ENCODE measurements at places on chromosomes 2 and 18. TPM values are rescaled to one million over a fixed set of nuclear protein-coding genes. Genes with fewer than 3 reads are reported as not detected.

FAM124B gene
- total RNA-seq, result 0.17 TPM

DNA sequence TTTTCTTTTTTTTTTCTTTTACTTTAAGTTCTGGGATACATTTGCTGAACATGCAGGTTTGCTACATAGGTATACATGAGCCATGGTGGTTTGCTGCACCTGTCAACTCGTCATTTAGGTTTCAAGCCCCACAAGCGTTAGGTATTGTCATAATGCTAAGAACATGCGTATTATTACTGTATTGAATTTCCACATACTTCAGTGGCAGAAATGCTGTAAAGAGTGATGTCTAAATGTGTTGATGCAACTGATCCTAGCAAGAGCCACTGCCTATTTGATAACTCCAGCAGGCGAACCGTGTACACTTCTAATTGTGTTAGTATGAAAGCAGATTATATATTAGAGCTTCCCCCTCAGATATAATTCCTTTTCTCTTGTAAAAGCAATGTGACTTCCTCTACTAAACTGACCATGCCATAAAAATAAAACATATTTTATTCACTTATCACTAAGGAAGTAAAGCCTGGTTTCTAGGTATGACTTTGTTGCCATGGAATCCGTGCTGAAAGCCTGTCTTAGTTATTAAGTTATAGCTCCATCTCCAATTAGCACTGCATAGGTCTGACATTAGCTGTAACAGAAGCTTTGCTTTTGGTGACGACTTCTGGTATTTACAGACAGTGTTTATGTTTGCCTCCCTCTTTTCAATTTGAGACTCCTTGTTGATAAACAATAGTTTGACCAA is 280.0 kb downstream of the GALR1 start:
- H3K36me3 ChIP-seq, result no peaks in the 10 kb centered on the region
- H3K27ac ChIP-seq, result no peak overlapping the region
- H3K4me3 ChIP-seq, result no peak overlapping the region
- no peak for DNase-seq
- no peaks in the 10 kb centered on the region for H3K27me3 ChIP-seq

GPR35 gene
- total RNA-seq, result 14.7 TPM

DNA sequence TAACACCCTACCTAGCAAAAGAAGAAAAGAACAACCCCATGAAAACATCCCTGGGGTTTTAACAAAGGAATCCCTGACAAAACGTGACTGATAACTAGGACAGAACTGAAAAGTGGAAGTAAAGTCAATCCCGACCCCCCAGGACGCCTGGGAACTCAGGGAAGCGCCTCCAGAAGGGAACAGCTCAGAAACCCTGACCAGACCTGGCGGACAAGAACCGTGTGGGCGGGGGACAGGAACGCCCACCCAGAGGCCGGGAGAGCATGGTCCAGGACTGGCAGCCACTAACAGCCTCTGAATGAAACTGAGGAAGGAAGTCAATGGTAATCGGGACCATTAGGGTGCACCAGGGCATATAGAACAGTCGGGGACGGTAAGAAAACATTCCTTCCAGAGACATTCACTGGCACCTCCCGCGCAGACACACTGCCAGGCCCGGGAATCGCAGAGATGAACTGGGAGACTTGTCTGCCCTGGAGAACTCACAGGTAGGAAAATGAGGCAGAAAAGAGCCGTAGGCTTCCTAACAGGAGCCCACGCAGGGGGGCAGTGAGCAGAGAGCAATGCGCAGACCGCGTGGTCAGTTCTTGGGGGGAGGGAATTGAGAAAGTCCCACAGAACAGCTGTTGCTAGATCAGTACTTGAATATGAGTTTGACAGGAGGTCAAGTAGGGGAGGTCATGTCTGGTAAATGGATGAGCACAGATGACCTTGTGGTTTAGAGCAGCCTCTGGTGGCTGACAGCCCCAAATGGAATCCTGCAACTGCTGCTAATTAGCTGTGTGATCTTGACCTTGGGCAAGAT is 1.3 kb upstream of the TBC1D8 start:
- H3K27me3 ChIP-seq, result no peaks in the 10 kb centered on the region
- DNase-seq, result peak; percentile 63
- H3K36me3 ChIP-seq, result no peaks in the 10 kb centered on the region
- H3K4me1 ChIP-seq, result peaks cover 19% of the 10 kb centered on the region
- peak overlapping the region; percentile 75 for H3K27ac ChIP-seq

- no peak overlapping the region for H3K27ac ChIP-seq
- no peaks in the 10 kb centered on the region for H3K36me3 ChIP-seq
- H3K4me3 ChIP-seq, result no peak overlapping the region
- DNase-seq, result no peak
- no peaks in the 10 kb centered on the region for H3K27me3 ChIP-seq
- H3K4me1 ChIP-seq, result no peaks in the 10 kb centered on the region
These were observed 487.6 kb downstream of the TMEM182 start for GRCh38 chr2:103249462-103249861.

ARHGEF4 gene
- 17.8 TPM for total RNA-seq

INO80C gene
- total RNA-seq, result 16.5 TPM

DNA sequence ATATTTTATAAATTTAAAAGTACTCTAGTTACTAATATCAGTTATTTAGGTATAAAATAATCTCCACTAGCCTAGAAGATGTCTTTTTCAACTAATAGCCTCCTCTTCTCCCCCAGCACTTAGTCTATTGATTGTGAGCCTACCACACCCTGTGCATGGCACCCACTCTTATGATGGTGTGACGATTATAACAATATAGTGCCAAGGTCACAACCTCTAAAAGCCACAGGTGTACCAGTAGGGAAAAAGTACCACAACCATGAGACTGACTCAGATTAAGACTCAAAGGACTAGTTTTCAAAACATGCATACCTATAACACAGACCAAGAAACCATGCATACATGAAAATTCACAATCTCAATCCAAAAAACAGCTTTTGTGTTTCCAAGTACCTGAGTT is 27.6 kb downstream of the THADA start:
- H3K36me3 ChIP-seq, result peaks cover 3% of the 10 kb centered on the region
- H3K27ac ChIP-seq, result no peak overlapping the region
- no peaks in the 10 kb centered on the region for H3K4me1 ChIP-seq
- H3K27me3 ChIP-seq, result no peaks in the 10 kb centered on the region
- H3K4me3 ChIP-seq, result no peak overlapping the region
- DNase-seq, result no peak

- no peaks in the 10 kb centered on the region for H3K27me3 ChIP-seq
- no peaks in the 10 kb centered on the region for H3K36me3 ChIP-seq
- no peak for DNase-seq
- H3K4me1 ChIP-seq, result no peaks in the 10 kb centered on the region
- H3K27ac ChIP-seq, result no peak overlapping the region
These were observed 48.1 kb downstream of the CHN1 start for GRCh38 chr2:174957050-174957449.

GRCh38 chr2:64606479-64607363 is 47.0 kb downstream of the SERTAD2 start:
- H3K4me1 ChIP-seq, result peaks cover 42% of the 10 kb centered on the region
- H3K4me3 ChIP-seq, result no peak overlapping the region
- peak; percentile 82 for DNase-seq
- no peaks in the 10 kb centered on the region for H3K36me3 ChIP-seq
- H3K27ac ChIP-seq, result peak overlapping the region; percentile 80

GRCh38 chr2:235538981-235539380 is 45.1 kb downstream of the AGAP1 start:
- no peak overlapping the region for H3K27ac ChIP-seq
- H3K36me3 ChIP-seq, result no peaks in the 10 kb centered on the region
- no peaks in the 10 kb centered on the region for H3K27me3 ChIP-seq
- DNase-seq, result no peak

RNF125 gene
- 1.1 TPM for total RNA-seq

CTAGE1 gene
- total RNA-seq, result 0.47 TPM

DNA sequence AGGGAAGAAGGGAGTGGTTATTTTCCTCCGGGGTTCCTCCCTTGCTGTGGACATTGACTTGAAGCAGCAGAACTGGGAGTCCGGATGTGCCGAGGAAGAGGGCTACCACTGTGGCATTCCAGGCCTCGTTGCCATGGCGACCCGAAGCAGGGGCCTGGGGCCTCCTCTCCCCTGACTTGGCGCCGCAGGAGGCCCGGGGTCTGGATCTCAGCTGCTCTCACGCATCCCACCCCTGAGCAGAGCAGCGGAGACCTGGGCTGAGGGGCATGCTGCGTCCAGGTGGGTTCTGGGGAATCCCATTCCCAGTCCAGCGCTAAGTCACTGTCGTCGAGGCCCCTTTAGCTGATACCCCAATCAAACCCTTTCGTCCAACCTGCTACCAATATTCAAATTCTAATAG is 100.2 kb downstream of the BCL11A start:
- H3K27ac ChIP-seq, result no peak overlapping the region
- no peaks in the 10 kb centered on the region for H3K4me1 ChIP-seq
- no peaks in the 10 kb centered on the region for H3K27me3 ChIP-seq

GRCh38 chr2:49286045-49286444 is 131.7 kb upstream of the FSHR start:
- DNase-seq, result no peak
- no peaks in the 10 kb centered on the region for H3K27me3 ChIP-seq
- H3K4me1 ChIP-seq, result no peaks in the 10 kb centered on the region
- H3K27ac ChIP-seq, result no peak overlapping the region
- no peaks in the 10 kb centered on the region for H3K36me3 ChIP-seq
- no peak overlapping the region for H3K4me3 ChIP-seq

GRCh38 chr2:229408962-229409361 is 137.9 kb upstream of the PID1 start:
- no peaks in the 10 kb centered on the region for H3K27me3 ChIP-seq
- DNase-seq, result no peak
- peaks cover 16% of the 10 kb centered on the region for H3K4me1 ChIP-seq
- H3K4me3 ChIP-seq, result no peak overlapping the region
- no peaks in the 10 kb centered on the region for H3K36me3 ChIP-seq

KIAA2012 gene
- total RNA-seq, result not detected

SFT2D3 gene
- total RNA-seq, result 10.2 TPM

- H3K4me3 ChIP-seq, result peak overlapping the region; percentile 56
- peaks cover 6% of the 10 kb centered on the region for H3K4me1 ChIP-seq
These were observed 521 bp downstream of the MYCN start for GRCh38 chr2:15940661-15941480.

GRCh38 chr18:13239171-13239956 is 20.8 kb downstream of the LDLRAD4 start:
- no peak for DNase-seq
- no peak overlapping the region for H3K27ac ChIP-seq

DNA sequence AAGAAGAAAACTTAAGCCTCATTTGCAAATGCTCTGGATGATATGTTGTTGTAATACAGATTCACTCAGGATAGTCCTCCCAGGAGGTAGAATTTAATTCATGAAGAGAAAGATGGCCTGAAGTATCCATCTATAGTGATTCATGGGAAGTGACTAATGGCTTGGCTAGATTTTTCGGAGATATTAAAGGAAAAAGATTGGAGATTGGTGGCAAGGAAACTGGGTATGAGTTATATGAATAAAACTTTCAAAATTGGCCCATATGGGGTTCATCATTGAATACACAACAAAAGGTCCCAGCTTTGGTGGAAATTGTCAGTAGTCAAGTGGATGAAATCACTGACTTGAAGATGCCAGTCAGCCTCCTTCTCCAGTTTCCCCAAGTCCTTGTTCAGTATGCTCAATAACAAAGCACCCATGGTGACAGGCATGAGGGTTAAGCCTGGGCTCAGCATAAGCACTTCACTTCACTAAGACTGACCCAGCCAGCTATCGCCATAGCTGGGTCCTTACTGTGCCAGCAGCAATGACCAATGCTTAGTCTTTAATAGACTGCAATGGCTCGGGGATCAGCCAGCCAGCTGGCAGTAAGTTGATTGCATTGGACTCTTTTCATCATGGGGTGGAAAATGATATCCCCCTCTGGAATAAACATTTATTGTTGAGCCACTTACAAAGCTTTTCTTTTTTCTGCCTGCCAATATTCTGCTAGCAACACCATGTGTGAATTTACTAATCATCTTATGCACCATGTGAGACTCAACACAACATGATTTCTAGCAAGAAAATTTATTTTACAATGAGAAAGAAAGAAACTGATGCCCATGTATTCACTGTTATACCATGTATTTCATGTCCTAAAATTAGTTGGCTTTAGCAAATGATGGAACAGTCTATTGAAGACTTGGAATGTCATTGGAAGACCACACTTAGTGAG is 176.6 kb upstream of the TACR1 start:
- H3K4me3 ChIP-seq, result no peak overlapping the region
- no peak for DNase-seq
- H3K27ac ChIP-seq, result no peak overlapping the region
- H3K36me3 ChIP-seq, result no peaks in the 10 kb centered on the region

DNA sequence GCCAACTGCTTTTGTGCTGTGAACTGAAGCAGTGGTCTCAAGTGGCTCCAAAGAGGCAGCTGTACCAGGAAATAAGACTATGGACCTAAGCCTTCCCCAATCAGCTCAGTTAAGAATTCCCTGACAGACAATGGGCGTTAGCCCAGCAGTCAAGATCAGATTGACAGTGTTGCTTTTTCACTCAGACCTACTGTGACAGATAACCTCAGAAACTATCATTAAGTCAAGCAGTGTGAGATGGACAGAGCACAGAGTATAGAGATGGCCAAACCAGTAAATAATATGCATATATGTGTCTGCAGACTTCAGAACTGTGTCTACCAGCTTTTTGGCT is 215.3 kb downstream of the ZFP36L2 start:
- no peak for DNase-seq
- H3K4me1 ChIP-seq, result peaks cover 6% of the 10 kb centered on the region
- no peaks in the 10 kb centered on the region for H3K27me3 ChIP-seq
- peak overlapping the region; percentile 65 for H3K27ac ChIP-seq
- no peaks in the 10 kb centered on the region for H3K36me3 ChIP-seq

IL1RL2 gene
- not detected for total RNA-seq

CCDC150 gene
- 6.2 TPM for total RNA-seq

OSR1 gene
- total RNA-seq, result 19.8 TPM

KANSL3 gene
- 26.7 TPM for total RNA-seq

DNA sequence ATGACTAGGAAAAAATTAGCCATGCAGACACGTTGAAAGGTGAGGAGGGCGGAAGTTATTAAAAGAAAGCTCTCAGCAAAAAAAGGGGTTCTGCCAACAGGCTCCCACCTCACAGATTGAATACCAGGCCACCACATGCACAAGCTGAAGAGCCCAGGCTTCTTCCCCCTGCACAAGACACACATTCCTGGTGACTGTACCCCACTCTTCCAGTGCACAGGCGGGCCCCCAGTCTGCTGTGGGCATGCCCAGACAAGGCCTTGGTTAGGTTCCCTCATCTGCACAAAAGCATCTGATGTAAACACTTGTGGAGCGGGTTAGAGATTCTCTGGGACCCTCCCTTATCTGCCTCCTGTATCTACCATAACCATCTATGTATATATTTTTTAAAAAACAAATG is 81.7 kb downstream of the AGPS start:
- no peaks in the 10 kb centered on the region for H3K27me3 ChIP-seq
- no peak overlapping the region for H3K4me3 ChIP-seq
- DNase-seq, result no peak
- no peak overlapping the region for H3K27ac ChIP-seq
- no peaks in the 10 kb centered on the region for H3K4me1 ChIP-seq
- H3K36me3 ChIP-seq, result no peaks in the 10 kb centered on the region

GRCh38 chr2:106020032-106020431 is 174.1 kb downstream of the UXS1 start:
- no peak for DNase-seq
- H3K4me3 ChIP-seq, result no peak overlapping the region
- H3K27ac ChIP-seq, result no peak overlapping the region
- H3K4me1 ChIP-seq, result peaks cover 12% of the 10 kb centered on the region

CHRND gene
- total RNA-seq, result not detected

ZNF2 gene
- total RNA-seq, result 4.5 TPM
